ENCODE measurements at places on chromosomes 2 and 18. TPM values are rescaled to one million over a fixed set of nuclear protein-coding genes. Genes with fewer than 3 reads are reported as not detected.

DNA sequence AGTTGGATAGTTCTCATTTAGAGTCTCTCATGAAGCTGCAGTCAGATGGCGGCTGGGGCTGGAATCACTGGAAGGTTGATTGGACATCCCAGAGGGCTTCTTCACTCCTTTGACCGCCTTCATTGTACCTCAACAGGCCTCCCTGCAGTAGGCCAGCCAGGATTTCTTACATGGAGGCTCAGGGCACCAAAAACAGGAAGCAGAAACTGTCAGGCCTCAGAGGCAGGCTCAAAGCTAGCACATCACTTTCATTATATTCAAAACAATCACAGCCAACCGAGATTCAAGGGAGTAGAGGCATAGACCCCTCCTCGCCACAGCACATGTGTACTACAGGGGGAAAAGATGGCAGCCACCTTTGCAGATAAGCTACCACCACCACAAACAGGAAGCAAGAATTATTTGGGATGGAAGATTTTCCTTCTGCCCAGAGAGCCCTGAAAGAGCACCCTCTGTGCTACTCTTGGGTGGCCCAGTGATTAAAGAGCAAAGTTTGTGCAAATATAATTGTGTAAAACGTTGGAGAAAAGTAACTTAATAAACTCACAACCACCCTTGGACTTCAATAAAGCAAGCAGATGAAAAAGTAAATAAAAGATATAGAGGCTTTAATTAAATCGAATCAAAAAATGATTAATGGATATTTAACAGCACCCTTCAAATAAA is 155.3 kb downstream of the GFPT1 start:
- no peak for DNase-seq

- no peak for DNase-seq
These were observed 797.6 kb upstream of the CDH2 start for GRCh38 chr18:28974504-28974903.

GRCh38 chr2:60959501-60959900 is 58.0 kb upstream of the PEX13 start:
- no peak for DNase-seq

GRCh38 chr2:1595274-1595673 is 149.0 kb downstream of the PXDN start:
- no peak for DNase-seq

- DNase-seq, result no peak
These were observed 259.1 kb upstream of the RBMS1 start for GRCh38 chr2:160752475-160753330.

DNA sequence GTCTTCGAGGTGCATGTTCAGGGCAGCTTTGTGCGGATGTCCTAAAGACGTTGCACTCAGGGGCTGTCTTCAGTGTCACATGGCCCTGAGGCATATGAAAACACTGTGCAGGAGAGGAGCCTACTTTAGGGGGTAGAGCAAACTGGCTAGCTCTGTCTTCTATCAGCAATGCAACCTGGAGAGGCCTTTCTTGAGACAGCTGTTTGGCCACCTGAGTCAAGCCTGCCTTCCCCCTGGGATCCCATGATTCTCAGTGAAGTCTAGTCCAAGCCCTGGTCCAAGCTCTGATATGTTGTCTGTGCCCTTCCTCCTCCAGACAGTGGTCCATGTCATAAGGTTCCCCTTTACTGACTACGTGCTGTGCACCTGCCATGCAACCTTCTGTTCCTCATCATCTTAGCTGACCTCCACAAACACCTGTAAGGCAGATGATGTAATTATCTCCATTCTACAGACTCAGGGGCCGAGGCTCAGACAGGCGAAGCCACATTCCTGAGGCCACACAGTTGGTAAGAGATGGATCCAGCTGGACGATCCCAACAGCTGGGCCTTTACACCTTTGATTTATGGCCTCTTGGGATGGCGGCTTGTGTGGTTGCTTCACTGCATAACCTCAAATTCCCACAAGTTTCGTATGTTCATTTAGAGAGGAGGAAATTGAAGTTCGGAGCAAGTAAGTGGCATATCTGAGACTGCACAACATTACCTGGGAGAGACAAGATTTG is 109.9 kb downstream of the COPS8 start:
- DNase-seq, result no peak

DNA sequence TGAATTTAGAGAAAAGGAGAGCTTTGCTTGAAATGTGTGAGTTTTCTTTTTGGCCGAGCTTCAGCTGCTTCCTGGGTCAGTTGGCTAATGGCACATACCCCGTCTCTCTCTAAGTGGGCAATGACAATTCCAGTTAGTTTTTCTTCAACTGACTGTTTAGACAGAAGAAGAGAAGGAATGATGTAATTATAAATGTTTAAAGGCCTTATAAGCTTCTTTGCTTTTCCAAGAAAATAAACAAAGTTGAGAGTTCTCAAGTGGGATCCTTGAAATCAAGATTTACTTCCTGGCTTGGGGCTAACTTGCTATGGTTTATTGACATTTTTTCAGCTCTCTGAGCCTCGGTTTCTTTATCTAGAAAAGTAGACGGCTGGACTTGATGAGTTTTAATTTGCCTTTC is 794.9 kb upstream of the ACVR2A start:
- DNase-seq, result no peak

GRCh38 chr2:28527196-28527595 is 31.3 kb downstream of the PLB1 start:
- DNase-seq, result no peak

GRCh38 chr2:240990726-240991377 is 7.6 kb upstream of the SNED1 start:
- DNase-seq, result no peak

DNA sequence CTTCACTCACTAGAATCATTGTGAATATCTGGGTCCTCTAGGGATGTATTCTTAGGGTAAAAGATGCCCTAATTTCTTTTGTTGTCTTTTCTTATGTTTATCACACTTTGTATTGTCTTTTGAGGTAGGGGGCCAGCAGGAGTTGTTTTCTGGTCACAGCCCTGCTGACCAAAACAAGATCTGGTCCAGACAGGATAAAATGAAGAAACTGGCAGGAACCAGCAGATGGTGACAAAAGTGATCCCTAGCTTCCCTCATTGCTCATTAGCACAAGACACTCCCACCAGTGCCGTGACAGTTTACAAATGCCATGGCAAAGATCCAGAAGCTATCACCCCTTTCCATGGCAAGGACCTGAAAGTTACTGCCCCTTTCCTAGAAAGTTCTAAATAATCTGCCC is 81.7 kb upstream of the CCDC85A start:
- no peak for DNase-seq

Gene MEP1B
- total RNA-seq, result not detected

Gene ZNF385B
- total RNA-seq, result 22.9 TPM

Gene C2orf76
- total RNA-seq, result 16.8 TPM

Gene NXPH2
- total RNA-seq, result 4.3 TPM

Gene GCG
- not detected for total RNA-seq

Gene IL18RAP
- total RNA-seq, result not detected

Measured in neural progenitor cell (in vitro differentiated cells).